ENCODE measurements at places on chromosomes 12 and 14.

- DNase-seq: no peak
Measured at GRCh38 chr12:9731393-9731792, 1.5 kb downstream of the CLECL1 start.

DNA sequence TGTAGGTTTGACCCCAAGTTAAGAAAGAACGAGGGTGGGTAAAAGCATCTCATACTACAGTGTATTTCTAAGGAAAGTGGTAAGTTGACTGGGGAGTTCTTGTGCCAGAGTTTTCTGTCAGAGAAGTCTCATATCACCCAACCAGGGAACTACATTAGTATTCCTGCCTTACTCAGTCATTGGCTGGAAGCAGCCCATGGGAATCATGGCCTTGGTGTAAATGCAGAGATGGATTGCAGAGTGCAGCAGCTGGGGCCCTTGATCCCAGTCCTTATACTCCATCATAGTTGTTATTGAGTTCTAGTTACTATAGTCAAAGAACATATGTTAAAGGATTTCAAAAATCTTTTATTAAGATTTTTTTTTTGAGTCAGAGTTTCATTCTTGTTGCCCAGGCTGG is 105.8 kb downstream of the MNAT1 start:
- no peak for DNase-seq

GRCh38 chr12:126418400-126418799 is 1353.2 kb downstream of the AACS start:
- no peak for DNase-seq

DNA sequence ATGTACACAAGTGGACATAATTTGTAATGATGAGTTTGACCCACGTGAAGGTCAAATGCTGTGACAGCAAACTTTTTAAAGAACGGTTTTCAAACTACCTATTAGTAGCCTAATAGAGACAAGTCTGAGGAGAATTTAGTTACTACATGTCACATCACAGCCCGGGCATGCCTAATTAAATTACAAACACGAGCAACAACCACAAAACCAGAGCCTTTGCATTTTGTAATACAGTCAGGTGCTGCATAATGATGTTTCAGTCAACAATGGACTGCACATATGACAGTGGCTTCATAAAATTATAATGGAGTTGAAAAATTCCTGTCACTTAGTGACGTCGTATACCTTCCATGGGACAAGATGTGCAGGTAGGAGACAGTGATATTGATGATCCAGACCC is 274.5 kb downstream of the DACT1 start:
- DNase-seq: no peak

- no peak for DNase-seq
Measured at GRCh38 chr12:90977224-90977623, 22.2 kb upstream of the CCER1 start.

- no peak for DNase-seq
Measured at GRCh38 chr12:87943762-87944161, 85.4 kb downstream of the C12orf50 start.

DNA sequence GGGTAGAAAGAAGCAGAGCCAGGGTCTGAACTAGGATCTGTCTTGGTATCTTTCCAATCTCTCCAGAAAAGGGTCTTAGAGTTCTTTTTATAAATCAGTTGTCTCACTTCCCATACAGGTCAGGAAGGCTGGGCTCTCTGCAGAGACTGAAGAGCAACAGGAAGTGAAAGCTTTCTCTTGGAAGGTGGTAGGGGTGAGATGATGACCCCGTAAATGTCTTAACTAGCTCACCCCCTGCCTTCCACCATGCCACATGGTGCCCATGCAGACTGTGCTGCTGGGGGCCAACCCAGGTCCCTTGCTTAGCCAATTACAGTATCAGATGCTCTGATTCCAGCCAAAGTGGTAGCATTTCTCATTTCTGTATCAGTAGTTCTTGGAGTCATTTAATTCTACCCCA is 17.6 kb upstream of the RASSF8 start:
- no peak for DNase-seq

DNA sequence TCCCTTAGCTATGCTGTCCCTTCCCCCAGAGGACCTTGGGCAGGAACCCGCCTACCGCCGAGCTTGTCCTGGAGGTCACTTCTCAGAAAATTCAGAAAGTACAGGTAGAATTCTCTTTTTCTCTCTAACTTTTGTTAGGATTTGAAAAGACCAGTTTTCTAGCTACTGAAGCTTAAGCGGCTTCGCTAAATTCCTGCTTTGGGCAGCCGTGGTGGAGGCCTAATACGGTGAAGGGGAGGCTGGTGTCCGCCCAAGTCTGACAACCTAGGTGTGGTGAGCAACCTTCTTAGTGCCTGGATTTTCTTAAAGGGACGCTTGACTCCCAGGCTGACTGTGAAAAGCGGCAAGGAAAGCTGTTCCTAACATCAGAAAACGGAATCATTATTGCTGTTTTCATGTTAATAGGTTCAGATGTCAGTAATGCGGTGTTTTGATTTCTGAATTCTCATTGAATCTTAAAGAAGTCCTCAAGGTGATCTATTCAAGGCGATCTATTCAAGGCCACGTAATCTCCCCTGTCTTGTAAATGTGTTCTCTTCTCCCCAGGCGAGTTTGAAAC is 835 bp downstream of the FGD4 start:
- DNase-seq: peak; percentile 38

- DNase-seq: no peak
Measured at GRCh38 chr12:132228476-132229192, 84.4 kb downstream of the NOC4L start.
